Fibroblast of gingiva (primary cell): ENCODE measurements at places on chromosomes 4 and X.
A peak's percentile ranks its signal among the peaks of the same experiment; 100 is the strongest.

GRCh38 chrX:137428221-137428661 lies 137.7 kb upstream of the ZIC3 start:
- DNase-seq = no peak

DNA sequence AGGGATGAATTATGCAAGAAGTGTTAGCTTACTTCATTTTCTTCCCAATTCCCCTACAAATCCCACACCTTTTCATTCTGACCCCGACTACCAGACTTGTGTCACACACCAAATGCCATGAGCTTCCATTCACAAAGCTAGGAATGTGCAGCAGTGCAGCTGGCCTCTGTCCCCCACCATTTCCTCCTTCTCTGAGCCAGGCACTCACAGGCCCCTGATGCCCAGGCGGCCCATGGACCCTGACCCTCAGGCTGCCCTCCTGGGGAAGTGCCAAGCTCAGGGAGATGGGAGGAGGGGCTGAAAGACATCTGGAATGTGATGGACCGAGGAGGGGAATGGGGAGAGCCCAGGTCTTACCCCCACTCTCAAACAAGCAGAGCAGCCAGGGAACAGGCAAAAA lies 67.0 kb upstream of the BCOR start:
- no peak for DNase-seq

- no peak for DNase-seq
Observed at GRCh38 chrX:121455890-121456289, 408.5 kb downstream of the GLUD2 start.

GRCh38 chr4:22129454-22130029 lies 181.0 kb upstream of the KCNIP4 start:
- DNase-seq = peak; percentile 9

DNA sequence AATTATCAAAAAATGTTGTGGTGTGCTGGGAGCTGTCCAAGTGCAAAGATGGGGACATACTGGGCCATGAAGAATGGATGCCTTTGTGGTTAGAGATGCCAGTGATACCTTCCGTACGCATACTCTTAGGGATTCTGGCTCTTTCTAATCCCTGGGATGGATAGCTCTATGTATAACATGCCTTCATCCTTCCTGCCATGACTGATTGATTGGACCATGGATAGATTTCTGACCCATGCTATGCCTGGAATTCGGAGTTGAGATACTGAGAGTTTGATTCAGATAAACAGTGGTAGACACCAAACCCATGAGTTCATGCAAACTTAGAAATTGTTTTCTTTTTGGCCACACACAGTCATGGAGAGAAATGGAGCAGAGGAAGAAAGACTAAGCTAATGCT lies 147.2 kb upstream of the WDFY3 start:
- no peak for DNase-seq

GRCh38 chr4:30385650-30386049 lies 334.5 kb upstream of the PCDH7 start:
- DNase-seq = no peak

GRCh38 chr4:161457311-161457710 lies 706.5 kb downstream of the FSTL5 start:
- no peak for DNase-seq

GRCh38 chr4:159224408-159224807 lies 121.5 kb downstream of the RAPGEF2 start:
- DNase-seq = no peak

DNA sequence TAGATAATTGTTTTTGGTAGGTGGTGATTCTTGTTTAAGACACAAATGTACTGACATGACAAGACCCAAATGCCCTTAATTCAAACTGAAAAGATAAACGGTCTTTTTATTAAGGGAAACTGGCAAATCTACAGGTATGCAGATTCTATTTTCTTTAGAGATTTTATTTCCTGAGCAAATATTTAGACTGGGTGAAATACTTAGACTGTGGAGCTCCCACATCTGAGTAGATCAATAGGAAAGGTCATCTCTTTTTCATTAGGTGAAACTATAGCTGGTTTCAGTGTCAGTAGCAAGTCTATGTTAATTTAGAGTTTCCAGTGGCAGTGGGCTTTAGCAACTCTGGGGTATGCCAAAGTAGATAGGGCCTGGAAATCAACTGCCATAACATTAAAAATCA lies 446.7 kb downstream of the FSTL5 start:
- no peak for DNase-seq

GRCh38 chr4:150510176-150510865 lies 71.6 kb upstream of the MAB21L2 start:
- DNase-seq = peak; percentile 86

- no peak for DNase-seq
Observed at GRCh38 chrX:118497180-118497818, 1.7 kb downstream of the DOCK11 start.

DNA sequence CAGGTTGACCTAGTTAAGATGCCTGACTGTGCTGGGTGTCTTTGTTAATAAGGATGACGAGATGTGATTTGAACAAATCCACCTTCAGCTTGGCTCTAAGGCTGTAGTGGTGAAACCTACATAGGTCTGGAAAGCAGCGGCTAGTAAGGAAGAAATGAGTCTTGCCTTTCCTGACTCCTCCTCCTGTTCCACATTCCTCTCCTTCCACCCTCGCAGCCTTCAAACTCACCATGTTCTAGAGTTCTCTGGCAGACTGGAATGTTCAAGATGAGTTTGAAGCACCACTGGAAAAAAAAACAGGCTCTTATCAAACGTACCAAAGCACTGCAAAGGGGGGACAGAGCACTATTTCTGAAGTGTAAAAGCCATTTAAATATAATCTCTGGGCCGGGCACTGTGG lies 395.4 kb downstream of the BMPR1B start:
- no peak for DNase-seq

DNA sequence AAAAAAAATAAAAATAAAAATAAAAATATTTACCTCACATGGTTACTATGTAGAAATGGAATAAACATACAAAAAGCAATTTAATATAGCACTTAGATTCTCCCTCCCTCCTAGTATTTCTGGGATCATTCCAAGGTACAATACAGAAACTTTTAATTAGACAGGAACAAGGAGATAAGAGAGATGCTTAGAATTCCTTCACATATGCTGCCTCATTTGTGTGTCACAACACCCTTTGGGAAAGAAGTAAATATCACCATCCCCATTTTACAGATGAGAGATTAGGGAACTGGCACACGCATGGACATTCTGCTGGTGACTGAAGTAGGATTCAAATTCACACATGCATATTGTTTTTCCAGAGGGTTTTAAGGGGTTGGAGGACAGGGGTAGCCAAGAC lies 164.2 kb downstream of the APBB2 start:
- no peak for DNase-seq

- peak; percentile 27 for DNase-seq
Observed at GRCh38 chr4:172996571-172997216, 171.9 kb upstream of the GALNT7 start.

- peak; percentile 21 for DNase-seq
Observed at GRCh38 chr4:38366456-38366855, 297.5 kb upstream of the KLF3 start.

DNA sequence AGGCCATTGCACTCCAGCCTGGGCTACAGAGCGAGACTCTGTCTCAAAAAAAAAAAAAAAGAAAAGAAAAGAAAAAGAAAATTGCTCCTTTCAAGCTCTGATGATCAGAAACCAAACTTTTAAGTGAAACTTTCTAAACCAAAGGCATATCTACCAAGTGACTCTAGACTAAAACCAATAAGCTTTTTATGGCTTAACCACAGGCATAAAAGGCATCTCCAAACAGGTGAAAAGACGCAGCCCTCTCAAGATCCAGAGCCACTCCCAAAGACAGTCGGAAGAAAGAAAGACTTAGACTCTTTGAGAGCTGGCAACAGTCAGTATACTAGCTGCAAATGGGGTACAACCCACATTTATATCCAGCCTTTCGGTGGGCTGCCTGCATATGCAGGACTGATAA lies 117.1 kb upstream of the AP1S2 start:
- DNase-seq = no peak

DNA sequence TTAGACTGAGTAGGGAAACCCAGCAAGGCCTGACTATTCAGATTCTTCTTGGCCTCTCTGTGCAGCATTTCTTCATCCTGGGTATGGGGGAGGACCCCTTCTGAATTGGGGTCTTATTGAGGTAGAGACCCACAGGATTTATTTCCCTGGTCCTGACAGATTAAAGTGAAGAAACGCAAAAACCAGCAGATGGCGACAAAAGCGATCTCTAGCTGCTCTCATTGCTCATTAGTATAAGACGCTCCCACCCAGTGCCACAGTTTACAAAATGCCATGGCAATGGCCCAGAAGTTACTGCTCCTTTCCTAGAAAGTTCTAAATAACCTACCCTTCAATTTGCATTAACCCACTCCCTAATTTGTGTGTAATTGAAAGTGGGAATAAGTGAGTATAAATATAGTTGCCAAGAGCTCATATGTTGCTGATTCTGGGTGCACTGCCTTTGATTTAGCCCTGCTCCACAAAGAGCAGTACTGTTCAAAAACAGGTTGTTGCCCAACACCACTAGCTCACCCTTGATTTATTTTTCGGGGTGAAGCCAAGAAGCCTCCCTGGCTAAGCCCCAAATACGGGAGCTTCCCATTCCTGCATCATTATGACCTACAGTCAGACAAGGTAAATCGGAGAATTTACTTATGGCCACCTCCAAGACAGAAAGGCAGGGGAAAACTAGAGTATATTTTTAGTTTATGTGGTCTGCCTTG lies 3.7 kb upstream of the BEX4 start:
- peak; percentile 33 for DNase-seq

DNA sequence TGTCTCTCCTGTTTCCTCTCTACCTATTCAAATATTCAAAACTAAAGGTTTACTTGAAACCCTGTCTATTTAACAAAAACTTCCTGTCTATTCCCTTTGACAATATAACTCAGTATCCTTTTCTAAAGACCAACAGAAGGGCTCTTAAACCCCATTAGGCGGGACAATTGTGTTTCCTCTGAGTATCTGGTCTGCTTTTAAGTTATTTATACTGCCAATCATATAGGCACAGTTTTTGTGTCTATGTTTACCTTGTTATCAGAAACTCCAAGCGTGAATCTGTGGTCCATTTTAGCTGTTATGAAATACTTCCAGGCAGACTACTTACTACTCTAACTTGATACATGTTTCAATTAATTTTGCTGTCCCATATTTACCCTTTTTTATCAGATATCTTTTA lies 350.0 kb upstream of the CTSO start:
- DNase-seq = no peak

GRCh38 chr4:48779095-48779997 lies 733 bp downstream of the FRYL start:
- DNase-seq = peak; percentile 63

GRCh38 chr4:1009542-1010394 lies 1.7 kb upstream of the FGFRL1 start:
- DNase-seq = peak; percentile 24

- no peak for DNase-seq
Observed at GRCh38 chr4:3612281-3612680, 80.1 kb upstream of the LRPAP1 start.

DNA sequence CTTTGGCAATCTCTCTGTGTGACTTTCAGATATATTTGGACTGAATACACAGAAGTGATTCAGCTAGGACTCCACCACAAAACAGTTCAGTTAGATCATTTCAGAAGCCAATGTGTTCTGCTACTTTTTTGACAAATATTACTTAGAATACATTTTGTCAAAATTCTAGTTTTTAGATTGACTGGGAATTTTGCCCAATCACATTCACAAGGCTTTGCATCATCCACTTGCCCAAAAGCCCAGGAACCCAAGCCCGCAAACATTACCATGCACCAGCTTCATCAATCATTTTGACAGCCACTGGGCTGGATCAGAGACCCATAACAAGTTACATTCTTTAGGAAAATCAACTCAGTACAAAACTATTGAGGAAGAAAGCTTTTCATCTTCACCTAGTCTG lies 256.6 kb upstream of the NDST3 start:
- DNase-seq = no peak

DNA sequence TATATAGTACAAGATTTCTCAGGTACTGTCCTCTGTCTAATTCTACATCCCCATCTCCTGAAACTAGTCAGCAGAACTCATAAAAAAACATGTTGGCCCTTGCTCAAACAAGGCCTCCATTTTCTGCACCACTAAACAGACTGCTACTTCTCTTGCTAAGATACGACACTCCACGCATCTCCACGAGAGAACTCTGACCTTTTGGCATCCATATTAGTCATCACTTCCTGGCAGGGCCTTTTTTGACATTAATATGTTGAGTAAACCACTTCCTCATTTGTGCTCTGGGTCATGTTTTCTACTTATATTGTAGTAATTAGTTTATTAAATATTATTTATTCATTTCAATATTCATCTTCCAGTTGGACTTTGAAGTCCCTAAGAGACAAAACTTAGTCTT lies 65.6 kb downstream of the DCAF8L1 start:
- DNase-seq = peak; percentile 1

- no peak for DNase-seq
Observed at GRCh38 chrX:41512394-41512793, 65.3 kb downstream of the NYX start.

- DNase-seq = peak; percentile 6
Observed at GRCh38 chrX:77937291-77937690, 26.8 kb downstream of the ATP7A start.

DNA sequence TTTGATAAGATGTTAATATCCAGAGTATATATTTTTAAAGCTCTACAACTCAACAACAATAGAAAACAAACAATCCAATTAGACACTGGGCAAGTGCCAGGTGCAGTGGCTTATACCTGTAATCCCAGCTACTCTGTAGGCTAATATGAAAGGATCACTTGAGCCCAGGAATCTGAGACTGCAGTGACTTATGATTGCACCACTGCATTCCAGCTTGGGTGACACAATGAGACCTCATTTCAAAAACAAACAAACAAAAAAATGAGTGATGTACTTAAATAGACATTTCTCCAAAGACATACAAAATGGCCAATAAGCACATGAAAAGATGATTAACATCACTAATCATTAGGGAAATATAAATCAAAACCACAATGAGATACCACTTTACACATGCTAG lies 356.8 kb upstream of the PCDH10 start:
- no peak for DNase-seq

GRCh38 chrX:46912603-46913491 lies 626 bp downstream of the JADE3 start:
- DNase-seq = peak; percentile 12

- peak; percentile 21 for DNase-seq
Observed at GRCh38 chrX:39796856-39797255, 300.9 kb downstream of the BCOR start.

DNA sequence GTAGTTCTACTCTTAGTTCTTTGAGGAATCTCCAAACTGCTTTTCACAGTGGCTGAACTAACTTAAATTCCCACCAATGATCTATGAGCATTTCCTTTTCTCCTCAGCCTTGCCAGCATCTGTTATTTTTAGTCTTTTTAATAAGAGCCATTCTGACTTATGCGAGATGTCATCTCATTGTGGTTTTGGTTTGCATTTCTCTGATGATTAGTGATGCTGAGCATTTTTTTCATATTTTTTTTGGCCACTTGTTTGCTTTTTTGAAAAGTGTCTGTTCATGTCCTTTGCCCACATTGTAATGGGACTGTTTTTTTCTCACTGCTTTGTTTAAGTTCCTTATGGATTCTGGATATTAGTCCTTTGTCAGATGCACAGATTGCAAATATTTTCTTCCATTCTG lies 21.5 kb upstream of the PHKA1 start:
- DNase-seq = peak; percentile 26
